ENCODE measurements at places on chromosomes 16 and 17.
A peak's percentile ranks its signal among the peaks of the same experiment; 100 is the strongest.

GRCh38 chr17:2828397-2829038 lies 32.3 kb downstream of the RAP1GAP2 start:
- DNase-seq, result peak; percentile 70

GRCh38 chr16:25134166-25134700 lies 22.7 kb downstream of the LCMT1 start:
- DNase-seq, result no peak

- DNase-seq, result no peak
Measured at GRCh38 chr16:25419153-25419552, 161.5 kb upstream of the ZKSCAN2 start.

DNA sequence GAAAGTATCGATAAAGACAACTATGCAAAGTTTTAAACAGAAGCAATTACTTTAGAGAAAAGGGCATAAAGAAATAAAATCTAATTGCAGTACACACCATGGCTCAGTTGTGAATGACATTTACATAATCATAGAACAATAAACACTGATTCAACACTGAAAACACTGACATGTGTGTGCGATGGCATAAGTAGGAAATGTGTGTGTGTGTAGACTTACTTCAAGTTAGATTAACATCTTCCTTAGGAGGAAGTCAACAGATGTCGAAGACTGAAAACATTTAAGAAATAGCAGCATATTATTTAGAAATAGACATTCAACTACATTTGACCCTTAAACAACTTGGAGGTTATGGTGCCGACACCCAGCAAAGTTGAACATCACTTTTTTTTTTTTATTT lies 172.4 kb downstream of the STX8 start:
- no peak for DNase-seq

GRCh38 chr17:732067-732901 lies at the start of gene TLCD3A:
Gene TLCD3A, plus strand, starts transcription at chr17:732596. Its CDS starts 52 bp downstream, at chr17:732648.
- no peak for DNase-seq

DNA sequence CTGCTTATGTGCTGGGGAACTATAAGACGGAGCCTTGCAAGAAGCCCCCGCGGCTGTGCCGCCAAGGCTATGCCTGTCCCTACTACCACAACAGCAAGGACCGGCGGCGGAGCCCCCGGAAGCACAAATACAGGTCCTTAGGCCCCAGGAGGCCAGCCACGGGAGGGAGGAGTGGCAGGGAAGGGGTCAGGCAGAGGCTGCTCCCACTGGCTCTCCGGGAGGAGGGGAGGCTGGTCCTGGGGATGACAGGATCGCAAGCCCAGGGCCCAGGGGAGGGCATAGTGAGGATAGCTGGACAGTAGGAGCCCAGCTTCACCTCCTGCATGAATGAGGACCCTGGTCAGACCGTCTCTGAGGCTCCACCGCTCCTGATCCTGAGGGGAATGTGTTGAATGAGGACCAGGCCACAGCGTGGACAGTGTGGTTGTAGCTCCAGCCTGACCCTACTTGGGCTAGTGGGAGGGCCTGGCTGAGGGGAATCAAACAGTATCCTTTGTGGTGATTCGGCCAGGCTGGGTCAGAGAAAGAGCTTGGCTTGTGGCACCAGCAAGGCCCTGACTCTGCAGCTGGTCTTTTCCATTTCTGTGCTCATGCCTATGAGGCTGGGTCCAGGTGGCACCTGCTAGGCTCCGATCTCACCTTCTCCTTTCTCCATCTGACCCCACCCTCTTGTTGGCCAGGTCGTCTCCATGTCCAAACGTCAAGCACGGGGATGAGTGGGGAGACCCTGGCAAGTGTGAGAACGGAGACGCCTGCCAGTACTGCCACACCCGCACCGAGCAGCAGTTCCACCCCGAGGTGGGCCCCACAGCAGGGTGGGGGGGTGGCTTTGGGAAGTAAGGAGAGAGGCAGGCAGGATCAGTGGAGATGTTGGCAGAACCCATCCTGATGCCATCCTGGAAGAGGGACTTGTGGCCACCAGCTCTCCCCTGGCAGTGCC lies 28.7 kb downstream of the UNK start:
- no peak for DNase-seq
